ENCODE measurements at places on chromosomes 4 and X.

GRCh38 chr4:184645904-184646610, 3.2 kb downstream of the CASP3 start:
- no peak for DNase-seq

DNA sequence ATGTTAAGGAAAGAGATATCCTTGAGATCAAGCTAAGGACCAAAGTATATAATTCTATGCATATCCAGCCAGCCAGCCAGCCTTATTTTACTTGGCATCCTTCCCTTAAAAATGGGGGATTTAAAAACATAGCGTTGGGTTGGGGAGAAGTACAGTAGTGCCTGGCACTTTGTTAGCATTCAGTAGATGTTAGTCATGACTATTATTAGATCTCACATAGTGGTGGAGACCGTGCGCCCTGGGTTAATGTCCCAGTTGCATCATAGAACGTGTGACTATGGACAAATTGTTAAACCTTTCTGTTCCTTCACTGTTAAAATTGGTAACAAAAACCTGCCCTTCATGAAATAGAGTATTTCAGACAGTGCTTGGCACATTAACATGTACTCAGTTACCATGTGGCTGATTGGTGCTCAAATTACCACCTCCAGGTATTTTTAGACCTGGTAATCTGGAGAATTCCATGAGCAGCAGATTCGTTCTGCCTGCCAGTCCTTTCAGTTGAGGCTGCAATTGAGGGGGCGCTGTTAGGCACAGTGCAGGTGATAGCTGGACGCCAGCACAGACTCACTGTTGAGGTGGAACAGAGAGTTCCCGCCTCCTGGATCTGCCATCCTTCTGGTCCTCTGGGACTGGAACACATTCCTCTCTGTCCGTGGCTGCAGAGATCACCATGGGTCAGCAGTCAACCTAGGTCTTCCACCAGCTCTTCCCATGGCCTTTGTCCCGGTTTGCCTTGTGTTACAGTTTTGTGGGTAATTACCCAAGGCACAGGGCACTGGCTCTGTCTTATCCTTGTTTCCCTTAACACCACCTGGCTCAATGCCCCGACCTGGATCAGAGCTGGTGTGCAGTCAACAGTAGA, 31.7 kb downstream of the RBBP7 start:
- DNase-seq = no peak

DNA sequence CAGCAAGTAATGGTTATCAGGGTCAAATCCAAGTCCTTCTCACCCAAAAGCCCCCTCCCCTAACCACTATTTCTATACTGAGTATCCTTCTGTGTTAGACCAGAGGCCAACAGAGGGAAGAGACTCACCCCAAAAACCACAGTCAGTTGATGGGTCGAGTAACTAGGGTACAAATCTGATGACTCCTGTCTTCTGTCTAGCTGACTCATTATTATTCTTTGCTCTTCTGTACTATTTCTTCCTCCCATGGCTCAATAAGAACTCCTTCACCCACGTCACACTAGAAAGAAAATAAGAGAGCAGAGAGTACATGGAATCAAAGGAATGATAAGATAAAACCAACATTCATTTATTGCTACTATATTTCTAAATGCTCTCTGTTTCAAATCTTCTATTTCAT, 2.0 kb downstream of the RAB40A start:
- no peak for DNase-seq

DNA sequence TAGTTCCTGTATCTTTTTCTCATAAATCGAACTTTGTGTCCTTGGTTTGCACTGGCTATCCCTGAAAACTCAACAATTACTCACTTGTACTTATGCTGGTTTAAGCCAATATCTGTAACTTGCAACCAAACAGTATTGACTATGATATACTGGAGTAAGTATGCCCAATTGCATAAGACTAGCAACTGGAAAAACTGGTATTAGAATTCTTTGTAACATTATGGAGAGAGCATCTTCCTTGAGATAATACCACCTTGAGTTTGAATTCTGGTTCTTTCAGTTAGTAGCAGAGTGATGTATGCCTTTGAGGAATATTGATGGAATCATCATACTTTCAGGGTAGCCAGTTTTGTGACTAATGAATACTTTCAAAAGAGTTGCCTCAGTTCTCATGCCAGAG, 28.1 kb downstream of the BMP3 start:
- no peak for DNase-seq
